Hypothalamus (tissue), 51 donors: ENCODE measurements at places on chromosomes 3 and 15.
A peak's percentile ranks its signal among the peaks of the same experiment; 100 is the strongest.

GRCh38 chr15:66292571-66293418 is 573 bp upstream of the DIS3L start:
- DNase-seq: no peak

DNA sequence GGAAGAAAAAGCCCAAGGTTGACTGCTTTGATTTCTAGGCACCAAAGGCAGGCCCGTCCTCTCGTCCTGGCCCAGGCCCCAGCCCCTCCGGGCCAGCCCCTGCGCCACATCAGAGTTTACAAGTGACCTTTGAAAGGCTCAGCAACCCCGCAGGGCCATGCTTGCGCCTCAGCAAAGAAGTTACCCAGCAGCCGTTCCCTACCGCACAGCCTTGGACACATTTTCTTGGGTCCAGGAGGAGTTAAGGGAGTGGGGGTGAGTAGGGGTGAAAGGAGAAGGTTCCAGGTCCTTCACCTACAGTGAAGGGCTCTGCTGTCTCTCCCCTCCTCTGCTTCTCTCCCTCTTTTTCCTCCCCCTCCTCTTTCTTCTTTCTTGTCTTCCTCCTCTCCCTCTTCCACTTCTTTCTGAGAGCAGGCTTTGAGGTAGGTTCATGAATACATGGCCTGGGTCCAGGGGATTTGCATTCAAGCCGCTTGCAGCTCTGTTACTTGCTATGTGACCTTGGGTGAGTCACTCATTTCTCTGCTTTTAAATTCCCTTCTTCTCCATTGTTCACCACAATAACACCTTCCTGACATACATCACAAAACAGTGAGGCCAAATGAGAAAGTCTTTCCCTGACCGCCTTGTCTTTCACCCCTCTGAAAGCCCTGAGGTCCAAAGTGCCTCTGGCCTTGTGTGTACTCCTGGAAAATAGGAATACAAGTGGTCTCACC is 223.3 kb upstream of the TPRG1 start:
- DNase-seq: peak; percentile 54

DNA sequence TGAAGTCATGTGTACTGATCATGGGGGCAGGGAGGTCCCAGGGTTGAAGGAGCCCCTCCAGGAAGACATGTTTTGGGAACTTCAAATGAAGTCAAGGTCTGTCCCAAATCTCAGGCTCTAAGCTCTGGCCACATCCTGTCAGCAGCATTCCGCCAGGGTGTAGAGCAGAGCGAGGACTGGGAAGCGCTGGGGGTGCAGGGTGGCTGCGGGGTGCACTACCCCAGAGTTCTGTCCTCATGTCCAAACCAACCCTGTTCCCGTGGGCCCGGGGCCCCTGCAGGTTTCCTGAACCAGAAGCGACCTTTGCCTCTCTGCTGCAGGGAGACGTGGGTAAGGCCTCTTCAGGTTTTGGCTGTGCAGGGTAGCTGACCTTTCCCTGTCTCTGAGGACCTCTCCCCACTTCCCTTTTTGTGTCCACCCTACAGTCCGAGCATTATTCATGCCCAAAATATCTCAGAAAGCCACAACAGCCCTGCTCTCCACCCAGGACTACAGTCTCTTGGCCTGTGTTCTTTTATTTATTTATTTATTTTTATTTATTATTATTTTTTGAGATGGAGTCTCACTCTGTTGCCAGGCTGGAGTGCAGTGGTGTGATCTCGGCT is 26.6 kb upstream of the FLNB start:
- DNase-seq: no peak

DNA sequence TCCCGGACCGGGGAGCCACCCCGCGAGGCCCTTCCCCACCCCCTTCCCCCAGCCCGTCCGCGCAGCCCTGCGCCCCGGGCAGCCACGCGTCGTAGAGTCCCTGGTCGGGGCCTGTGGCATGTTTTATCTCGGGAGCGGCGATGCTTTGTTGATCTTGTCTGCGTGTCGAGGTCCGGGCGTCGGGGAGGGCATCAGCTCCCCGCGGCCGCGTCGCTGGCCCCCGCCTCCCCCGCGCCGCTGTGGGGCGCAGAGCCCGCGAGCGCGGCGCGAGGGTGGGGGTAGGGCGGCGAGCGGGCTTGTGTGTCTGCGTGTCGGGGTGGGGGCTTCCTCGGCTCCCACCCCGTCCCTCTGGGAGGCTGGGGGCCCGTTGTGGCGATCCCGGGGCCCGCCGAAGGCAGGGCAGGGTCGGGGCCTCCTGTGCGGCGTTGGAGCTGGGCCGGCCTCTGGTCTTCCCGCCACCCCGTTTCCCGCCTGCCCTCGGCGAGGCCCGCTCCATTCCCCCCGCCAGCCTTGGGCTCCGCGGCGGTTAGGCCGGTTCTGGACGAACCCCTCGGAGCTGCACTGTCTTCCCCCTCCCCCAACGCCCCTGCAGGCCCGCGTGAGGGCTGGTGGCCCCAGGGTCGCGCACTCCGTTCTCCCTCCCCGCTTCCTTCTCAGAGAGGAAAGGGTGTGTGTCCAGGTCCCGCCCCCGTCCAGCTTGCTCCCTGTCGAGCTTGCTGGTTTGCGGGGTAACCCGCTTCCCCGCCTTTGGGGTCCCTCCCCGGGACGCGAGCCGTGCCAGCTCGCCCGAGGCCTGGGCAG is 695 bp downstream of the GMPS start:
- DNase-seq: peak; percentile 26

- no peak for DNase-seq
These were observed 9.9 kb downstream of the RAMAC start for GRCh38 chr15:82995938-82996337.
